SHP77 treated with DMSO at 0.1 percent for 48 hours (cell line): ENCODE measurements at places on chromosomes 7 and 10.

- no peak for DNase-seq
Observed at GRCh38 chr7:97107192-97107800, 10.2 kb upstream of the SDHAF3 start.

- no peak for DNase-seq
Observed at GRCh38 chr10:105398202-105398601, 757.1 kb downstream of the SORCS3 start.

- peak; percentile 71 for DNase-seq
Observed at GRCh38 chr7:87599336-87599735, 1.3 kb downstream of the ABCB1 start.

- DNase-seq, result no peak
Observed at GRCh38 chr7:90538405-90538804, 57.7 kb upstream of the CDK14 start.

- DNase-seq, result no peak
Observed at GRCh38 chr7:3013975-3014792, 29.5 kb downstream of the CARD11 start.

DNA sequence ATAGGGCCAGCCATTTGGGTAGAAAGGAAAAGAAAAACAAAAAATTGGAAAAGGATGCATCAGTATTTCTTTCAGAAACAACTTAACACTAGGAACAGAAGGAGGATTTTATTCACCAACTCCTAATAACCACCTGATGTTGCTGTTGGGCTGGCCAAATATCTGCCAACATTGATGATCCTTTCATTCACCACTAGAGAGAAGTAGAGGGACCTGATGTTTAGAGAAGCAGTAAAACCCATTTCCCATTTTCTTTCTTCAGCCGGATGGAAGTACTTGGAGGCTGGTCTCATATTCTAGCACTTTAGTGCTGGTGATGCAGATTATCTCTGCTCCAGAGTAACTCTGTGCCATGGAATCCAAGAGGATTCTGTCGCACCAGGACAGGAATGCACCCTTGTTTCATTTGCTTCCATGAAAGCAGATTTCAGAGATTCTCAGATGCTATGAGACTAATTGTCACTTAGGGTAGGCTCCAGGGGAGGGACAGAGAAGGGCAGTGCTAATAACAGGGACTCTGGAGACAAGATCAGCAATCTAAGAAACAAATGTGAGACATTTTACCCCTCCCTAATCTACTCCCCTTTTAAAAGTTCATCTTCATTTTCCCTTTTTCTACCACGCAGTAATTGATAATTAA, 3.1 kb downstream of the KLLN start:
- no peak for DNase-seq

DNA sequence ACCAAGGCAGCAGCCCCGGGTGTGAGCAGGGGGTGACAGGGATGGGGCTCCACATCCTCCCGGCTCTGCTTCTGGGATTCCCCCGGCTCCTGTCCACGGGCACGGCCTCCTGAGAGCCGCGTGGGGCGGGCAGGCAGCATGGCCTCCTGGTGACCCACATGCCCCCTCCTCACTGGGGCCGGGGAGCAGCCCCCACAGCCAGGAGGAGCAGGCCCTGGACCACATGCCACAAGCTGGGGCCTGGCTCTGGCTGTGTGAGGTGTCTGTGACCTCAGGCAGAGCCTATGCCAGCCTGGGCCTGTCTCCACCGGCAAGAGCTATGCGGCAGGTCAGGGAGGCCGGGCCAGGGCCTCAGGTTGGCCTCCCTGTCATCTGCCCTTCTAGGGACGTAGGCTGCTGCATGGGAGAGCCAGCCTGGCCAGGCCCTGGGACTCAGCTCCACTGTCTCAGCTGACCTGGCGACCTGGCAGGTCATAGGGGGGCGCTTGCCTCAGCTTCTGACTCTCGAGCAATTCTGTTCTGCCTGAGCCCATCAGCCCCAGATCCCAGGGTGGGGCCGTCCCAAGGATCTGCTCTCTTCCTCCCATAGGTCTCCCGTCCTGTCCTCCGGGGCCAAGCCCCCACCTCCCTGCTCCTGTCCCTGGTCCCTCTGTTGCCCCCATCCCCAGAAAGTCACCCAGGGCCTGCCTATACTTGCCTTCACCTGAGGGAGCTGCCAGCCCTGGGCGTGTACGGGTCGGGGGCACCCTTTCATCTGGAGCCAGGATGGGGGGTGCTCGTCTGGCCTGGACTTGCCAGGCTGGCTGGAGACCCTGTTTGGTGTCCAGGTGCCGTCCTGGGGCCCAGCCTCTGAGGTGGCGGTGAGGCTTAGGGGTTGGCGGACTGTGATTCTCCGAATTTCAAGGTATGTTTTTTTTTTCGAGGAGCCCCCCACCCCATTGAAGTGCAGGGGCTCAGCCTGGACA, 3.9 kb upstream of the TMEM184A start:
- DNase-seq, result no peak

- peak; percentile 6 for DNase-seq
Observed at GRCh38 chr10:5442065-5442989, 30.0 kb downstream of the NET1 start.

GRCh38 chr7:141738592-141739013, 445 bp downstream of the SSBP1 start:
- DNase-seq, result no peak

GRCh38 chr7:107173691-107174406, 5.0 kb downstream of the HBP1 start:
- no peak for DNase-seq

- no peak for DNase-seq
Observed at GRCh38 chr10:84270708-84271107, 25.9 kb downstream of the RGR start.

DNA sequence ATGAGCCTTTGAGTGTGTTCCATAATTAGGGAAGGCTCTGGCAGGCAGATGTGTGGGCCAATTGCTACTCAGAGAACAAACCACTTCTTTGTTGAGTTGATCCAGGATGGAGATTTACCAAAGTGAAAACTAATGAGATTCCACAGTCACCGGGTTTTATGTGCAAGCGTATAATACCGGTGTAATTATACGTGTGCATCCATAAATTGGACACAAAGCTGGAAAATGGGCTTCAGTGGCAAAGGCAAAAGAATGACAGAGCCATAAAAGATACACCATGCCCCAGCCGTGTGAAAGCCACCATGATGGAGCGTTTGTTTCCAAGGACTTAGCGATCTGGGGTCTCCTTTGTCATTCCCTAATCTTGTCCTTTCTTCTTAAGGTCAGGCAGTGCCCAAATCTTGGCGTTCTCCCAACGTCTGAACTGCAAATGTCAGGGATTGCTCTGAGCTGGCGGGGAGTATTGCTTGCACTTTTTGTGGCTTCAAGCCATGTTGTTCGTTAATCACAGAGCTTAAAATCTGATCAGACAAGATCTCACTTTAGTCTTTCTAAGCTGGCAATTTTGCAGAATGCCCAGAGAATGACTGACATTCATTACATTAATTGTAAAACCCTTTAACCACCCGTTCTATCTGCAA, 70.1 kb downstream of the NPTX2 start:
- DNase-seq, result no peak

DNA sequence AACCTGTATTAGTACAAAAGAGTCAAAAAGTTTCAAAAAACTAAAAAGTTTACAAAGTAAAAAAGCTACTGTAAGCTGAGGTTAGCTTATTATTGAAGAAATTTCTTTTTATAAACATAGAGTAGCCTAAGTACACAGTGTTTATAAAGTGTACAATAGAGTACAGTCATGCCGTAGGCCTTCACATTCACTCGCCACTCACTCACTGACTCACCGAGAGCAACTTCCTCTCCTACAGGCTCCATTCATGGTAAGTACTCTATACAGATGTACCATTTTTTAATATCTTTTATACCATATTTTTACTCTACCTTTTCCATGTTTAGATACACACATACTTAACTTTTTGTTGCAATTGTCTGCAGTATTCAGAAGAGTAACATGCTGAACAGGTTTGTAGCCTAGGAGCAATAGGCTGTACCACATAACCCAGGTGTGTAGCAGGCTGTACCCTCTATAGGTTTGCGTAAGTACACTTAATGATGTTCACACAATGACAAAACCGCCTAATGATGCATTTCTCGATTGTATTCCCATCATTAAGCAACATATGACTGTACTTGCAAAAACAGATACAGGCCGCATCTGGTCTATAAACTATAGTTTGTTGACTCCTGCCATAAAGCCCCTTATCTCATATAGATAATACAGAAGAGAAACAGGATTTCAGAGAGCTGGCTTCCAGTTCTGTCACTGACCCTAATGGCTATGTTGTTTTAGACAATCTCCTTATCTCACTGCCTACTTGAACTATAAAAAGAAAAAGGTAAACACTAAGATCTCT, 438.8 kb downstream of the HTR7 start:
- no peak for DNase-seq

DNA sequence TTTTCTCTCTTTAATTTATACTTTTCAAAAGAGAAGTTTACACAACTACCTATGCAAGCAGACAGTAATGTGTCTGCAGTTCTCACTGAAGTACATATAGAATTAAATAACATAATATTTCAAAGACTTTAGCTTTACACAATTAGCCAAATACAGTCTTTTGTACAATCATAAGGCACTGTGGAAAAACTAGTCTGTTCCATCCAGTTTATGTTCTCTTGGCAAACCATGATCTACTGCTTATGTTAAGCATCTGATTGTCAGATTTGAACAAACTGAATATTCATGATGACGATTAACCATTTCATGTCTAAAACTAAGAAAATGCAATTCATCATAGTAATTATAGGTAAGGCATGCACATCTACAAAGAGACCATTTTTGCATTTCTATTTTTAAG, 842 bp downstream of the SEMA3A start:
- DNase-seq, result no peak

DNA sequence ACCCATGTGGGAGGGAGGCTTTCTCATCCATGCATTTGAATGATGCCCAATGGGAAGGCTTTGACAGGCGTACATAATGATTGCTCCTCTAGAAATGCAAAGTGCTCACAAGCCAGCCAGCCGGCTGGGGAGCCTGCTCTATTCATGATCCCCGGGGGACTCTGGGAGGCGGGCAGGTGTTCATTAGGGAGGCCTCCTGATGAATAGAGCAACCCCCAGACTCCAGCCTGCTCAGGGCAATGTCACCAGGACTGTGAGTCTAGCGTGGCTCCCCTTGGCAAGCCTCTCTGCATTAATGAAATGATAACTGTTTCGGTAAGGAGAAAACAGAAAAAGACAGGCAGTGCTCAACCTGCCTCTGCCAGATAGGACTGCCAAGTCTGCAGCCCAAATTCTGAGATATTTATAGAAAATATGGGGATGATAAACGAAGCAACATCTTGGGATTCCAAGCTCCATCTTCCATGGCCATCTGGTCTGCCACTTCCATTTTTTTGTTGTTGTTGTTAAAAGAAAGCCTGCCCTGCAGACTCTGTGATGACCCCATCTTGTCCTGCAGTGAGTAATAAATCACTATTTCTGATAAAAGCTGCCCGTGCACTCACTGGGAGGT, 236.4 kb downstream of the PRPF18 start:
- DNase-seq, result no peak

DNA sequence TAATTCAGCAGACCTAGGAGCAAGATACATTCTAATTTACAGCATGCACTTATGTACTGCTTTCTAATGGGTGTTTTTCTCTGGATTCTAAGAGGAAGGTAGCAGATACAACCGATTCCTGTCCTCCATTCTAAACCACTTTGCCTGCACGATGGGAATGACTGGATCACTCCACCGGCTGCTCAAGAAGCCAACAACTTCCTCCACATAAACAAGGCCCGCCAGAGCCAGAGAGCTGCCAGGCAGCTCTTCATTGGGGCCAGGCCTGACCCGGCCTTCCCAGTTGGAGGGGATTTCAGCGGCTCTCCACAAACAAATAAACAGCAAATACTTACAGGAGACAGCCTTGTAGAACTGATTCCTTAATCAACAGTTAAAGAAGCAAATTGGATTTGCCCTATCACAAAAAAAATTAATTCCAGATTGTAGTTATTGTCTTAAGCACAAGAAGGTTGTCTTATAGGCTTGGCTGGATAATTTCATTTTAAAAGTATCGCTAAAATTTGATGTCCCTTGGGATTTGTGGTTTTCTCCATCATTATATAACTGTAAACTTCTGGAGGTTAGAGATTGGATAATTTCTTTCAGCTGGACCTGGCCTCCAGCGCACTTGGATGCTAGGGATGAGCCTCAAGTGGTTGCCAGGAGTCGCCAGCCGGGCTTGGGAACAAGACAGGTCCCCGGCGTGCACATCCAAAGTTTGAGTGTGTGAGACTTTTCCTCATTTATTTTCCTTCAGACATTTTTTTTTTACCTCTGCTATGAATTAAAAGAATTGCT, 20.9 kb downstream of the EBF3 start:
- no peak for DNase-seq

- DNase-seq, result no peak
Observed at GRCh38 chr10:30227481-30227880, 121.6 kb downstream of the MTPAP start.

DNA sequence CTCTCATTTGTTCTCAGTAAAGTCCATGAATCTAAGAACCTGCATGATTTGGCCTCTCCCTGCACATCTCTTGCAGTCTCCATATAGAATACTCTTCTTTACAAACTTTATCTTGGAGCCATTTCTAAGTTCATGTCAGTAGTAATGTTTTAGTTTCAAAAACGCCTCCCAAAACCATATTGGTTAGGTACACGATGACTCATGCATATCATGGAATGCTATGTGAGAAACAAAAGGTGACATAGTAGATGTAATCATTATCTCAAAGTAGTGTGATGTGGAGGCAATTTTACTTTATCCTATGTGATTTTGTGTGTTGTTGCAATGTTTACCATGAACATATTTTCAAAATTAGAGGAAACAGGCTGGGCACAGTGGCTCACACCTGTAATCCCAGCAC, 520.7 kb downstream of the KCNMA1 start:
- no peak for DNase-seq

DNA sequence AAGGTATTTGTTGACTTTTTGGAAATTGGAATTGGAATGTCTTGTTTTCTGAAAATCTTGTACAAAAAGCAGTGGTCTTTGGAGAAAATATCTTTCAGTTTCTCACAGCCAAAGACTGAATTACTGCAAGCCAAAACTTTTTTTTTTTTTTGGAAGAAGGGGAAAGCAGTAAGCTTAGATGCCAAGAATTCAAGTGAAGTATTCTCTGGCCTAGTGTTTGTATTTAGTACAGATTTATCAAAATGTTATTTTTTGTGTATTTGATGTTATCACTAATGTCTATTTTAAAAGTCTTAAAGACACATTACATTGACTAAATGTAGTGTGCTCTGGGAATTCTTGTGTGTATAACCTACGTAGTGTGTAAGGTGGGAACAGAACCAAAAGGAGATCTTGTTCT, 6.2 kb downstream of the TET1 start:
- no peak for DNase-seq

GRCh38 chr10:128573986-128574385, 447.8 kb upstream of the MKI67 start:
- DNase-seq, result no peak

GRCh38 chr7:113086431-113086888, at the start of gene GPR85:
Gene GPR85 (minus strand): TSS chr7:113086827. CDS start chr7:113084721, 2,106 bp downstream.
- no peak for DNase-seq
